Activated naive CD4-positive, alpha-beta T cell treated with Interleukin-2 at 50 U/mL for 16 hours (primary cell): ENCODE measurements at places on chromosomes 3 and 15.

DNA sequence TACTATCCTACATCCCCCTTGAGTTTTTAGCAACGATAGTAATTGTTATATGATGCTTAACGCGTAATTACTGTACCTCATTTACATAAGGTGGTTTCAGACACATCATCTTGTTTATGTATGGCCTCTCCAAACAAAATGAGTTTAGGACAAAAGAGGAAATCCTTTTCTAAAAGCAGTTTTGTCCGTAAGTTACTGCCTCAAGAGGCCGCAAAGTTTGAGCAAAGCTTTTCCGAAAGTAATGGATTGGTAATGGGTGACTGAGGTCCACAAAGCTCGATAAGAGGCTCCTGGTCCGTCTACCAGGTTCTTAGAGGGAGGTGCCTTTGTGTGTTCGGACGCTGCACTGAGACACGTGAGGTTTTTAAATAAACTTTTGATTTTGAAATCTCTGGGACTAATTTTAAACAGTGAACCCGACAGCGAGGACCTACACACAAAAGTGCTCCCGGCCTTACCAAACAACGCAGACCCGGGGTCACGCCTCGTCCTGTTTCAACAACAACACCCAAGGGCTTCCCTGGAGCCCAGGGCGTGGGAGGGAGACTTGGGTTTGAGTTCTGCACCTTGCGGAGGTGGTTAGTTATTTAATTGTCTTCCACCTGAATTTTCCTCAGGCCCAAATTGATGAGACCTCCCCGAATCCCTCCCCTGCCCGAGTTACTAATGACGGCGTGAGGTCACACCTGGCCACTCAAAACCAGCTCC is 456 bp upstream of the C15orf61 start:
- DNase-seq, result no peak

- no peak for DNase-seq
Measured at GRCh38 chr3:112778353-112778948, 68.2 kb downstream of the CD200R1L start.

DNA sequence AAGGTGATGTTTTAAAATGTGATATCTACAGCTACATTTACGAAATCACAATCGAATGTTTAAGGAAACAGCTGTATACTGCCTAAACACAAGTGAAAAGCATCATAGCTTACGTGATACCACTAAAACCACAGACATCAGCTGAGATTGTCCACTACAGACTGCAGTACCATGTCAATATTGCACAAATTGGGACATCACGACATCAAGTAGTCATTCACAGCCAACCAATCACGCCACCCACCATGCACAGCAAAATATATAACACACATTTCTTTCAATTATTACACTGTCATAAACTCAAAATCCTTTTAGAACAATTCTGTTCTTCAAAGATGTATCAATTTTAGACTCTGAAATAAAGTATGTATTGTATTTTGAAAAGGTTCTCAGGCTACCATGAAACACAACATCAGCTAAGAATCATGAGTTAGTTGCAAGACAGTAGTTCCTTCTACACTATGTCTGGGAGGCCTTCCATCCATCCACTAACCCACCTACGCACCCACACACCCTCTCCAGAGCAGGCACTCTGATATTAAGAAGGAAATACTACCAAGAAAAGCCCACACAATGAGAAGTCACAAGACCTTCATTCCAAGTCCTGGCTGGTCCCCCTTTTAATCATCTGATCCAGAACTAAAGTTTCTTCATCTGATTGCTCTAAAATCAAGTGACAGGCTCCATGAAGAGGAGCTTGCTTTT is 3.1 kb downstream of the DMXL2 start:
- no peak for DNase-seq

- DNase-seq, result no peak
Measured at GRCh38 chr15:42206406-42206805, 1.7 kb downstream of the VPS39 start.

DNA sequence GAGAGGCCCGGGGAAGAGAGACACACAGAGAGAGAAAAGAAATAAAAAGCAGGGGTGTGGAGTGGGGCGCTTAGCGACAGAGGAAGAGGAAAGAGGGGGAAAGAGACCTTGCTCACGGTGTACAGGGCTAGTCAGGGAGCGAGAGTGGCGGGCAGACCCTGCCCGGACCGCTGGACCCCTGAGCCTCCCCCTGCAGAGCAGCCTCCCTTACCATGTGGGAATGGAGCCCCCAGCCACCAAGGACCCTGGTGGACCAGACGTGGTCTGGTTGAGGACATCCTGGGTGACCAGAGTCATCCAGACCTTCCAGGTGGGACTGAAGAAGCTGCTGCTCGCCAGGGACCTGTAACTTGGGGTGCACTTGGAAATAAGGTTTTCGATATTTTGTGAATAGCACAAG is 129.6 kb downstream of the CHSY1 start:
- no peak for DNase-seq

DNA sequence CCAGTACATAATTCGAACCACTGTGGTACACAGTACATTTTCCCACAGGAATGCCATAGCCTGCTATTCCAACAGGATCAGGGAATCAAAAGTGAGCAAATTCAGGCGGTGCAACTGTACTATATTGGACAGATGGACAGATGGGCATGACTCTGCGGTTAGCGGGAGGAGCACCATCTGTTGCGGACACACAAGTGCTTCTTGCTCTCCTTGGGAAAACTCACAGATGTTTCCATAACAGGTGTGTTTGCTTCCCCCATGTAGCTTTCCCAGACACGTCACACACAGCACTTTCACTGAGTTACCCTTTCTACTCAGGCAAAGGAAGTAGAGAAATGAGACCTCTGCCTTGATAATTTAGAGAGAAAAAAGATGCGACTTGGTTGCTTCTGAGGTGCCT is 325.1 kb upstream of the THBS1 start:
- no peak for DNase-seq

- no peak for DNase-seq
Measured at GRCh38 chr3:122767540-122768372, 25.9 kb downstream of the HSPBAP1 start.

- no peak for DNase-seq
Measured at GRCh38 chr3:138785951-138786350, 48.8 kb downstream of the PIK3CB start.

- DNase-seq, result no peak
Measured at GRCh38 chr3:134369861-134370596, 4.2 kb downstream of the AMOTL2 start.

GRCh38 chr3:126170073-126170777 is 10.2 kb downstream of the ALDH1L1 start:
- DNase-seq, result no peak

DNA sequence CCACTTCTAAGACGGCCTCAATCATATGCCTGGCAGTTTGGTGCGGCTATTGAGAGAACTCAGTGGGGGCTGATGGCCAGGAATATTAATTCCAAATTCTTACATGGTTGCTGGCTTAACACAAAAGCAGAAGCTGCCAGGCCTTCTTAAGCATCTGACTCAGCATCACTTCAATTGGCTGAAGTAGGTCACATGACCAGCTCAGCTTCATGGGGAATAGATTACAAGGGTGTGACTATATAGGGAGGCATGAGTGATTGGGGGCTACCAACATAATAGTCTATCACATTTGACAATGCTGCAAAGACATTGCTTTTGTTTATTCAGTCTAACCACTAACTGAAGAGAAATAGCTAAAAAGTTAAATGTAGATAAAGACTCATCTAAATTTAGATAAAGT is 101.6 kb upstream of the ANKRD28 start:
- DNase-seq, result no peak

DNA sequence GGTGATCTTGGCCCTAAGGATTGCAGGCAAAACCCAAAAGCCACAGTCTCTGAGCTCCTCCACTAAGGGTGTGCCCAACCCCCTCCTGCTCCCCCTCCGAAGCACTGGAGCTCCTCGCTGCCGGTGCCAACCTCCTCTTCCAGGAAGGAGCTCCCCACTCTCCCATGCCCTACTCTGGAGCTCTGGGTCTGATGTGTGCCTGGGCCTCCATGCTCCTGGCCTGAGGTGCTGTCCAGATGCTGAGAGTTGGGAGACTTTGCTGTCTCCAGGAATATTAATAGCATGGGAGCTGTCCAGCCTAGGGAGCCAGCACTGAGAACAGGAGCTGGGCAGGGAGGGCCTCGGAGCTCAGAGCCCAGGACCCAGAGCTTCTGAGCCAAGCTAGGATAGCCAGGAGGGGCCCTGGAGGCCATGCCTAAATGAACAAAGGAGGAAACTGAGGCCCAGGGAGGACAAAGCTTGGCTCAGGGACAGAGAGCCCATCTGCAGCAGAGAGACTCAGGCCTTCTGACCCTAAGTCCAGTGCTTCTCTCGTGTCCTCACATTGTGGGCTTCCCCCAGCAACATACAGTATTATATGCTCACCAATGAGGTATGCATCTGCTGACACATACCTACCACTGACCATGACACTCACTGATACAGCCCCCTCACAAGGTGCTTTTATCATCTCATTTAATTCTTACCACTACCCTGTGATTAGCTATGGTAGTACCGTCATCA is 36.9 kb upstream of the HERC1 start:
- no peak for DNase-seq

GRCh38 chr3:189967254-189967865 is 153.3 kb downstream of the P3H2 start:
- no peak for DNase-seq

DNA sequence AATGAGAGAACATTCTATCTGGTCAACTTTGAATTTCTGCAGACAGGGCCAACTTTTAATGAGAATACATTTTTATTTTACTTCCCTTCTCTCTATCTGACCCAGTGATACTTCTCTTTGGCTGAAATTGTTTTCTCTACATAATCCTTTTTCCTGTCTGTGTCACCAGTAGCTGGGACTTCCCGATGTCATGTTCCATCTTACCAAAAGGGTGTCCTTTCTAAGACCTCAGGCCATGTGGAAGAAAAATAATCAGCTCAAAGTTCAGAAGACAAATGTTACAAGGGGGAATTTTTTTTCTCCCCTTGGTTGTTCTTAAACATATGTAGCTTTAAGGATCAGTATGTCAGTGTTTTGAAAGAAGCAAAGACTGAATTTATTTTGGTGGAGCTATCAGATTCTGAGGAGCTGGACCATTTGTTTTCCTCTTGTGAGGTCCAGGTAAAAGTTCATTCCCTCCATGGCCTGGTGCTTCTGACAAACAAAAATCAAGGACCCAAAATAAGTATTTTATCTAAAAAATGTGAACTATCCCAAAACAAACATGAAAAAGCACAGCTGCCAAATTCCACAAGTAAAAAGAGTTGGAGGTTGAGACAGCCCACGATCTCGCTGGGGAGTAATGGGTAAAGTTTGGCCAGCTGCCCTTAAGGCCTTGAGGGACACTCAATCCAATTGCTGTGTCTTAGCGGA is 859.4 kb upstream of the NR2F2 start:
- DNase-seq, result no peak

DNA sequence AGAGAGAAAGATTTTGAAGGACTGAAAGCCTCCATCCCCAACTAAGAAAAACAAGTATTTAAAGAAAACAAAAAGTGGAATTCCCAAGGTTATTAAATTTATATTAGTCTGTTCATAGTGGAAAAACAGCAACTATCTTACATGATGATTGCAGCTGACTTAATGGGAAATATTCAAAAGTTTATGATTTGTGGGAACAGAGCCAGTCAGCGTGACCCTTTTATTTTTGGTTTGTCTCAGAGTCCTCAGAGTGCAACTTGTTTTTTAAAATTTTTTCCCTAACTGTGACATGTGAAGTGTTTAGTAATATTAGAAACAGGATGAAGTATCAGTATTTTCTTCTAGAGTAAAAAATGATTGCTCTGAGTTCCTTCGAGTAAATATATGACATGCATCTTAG is 441.9 kb upstream of the MCTP2 start:
- DNase-seq, result no peak

DNA sequence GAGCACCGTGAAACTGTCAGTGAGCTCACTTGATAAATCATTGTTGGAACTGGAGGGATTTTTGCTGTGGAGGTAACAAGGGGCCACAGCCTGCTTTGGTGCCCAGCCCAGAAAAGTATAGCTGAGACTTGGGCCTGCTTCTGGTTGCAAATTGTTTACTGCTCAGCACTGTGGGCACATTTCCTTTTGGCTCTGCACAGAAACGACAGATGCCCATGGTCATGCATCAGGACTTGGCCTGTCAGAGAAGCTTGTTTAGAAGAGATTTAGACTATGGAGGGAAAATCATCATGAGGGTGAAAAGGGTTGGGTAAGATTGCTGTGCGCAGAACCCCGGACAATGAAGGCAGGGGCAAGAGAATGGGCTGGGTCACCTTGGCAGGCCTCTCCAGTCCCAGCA is 286.1 kb upstream of the CTNNB1 start:
- DNase-seq, result no peak

DNA sequence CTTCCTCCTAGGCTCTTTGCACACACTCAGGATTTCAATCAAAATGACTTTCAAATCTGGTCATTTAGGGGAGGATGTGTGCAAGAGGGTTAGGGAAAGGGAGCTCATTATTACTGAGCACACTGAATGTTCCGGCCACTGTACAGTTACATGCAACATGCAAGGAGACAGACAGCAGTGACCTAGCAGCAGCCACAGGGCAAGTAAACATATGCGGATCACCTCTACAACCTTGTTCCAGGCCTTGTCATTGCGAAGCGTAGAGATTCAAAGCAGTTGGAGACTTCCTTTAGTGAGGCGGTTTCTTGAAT is 837.6 kb downstream of the AGBL1 start:
- no peak for DNase-seq

- no peak for DNase-seq
Measured at GRCh38 chr3:95289295-95289694, 1226.4 kb downstream of the NSUN3 start.

- DNase-seq, result no peak
Measured at GRCh38 chr3:133989936-133990702, 39.6 kb downstream of the SLCO2A1 start.

DNA sequence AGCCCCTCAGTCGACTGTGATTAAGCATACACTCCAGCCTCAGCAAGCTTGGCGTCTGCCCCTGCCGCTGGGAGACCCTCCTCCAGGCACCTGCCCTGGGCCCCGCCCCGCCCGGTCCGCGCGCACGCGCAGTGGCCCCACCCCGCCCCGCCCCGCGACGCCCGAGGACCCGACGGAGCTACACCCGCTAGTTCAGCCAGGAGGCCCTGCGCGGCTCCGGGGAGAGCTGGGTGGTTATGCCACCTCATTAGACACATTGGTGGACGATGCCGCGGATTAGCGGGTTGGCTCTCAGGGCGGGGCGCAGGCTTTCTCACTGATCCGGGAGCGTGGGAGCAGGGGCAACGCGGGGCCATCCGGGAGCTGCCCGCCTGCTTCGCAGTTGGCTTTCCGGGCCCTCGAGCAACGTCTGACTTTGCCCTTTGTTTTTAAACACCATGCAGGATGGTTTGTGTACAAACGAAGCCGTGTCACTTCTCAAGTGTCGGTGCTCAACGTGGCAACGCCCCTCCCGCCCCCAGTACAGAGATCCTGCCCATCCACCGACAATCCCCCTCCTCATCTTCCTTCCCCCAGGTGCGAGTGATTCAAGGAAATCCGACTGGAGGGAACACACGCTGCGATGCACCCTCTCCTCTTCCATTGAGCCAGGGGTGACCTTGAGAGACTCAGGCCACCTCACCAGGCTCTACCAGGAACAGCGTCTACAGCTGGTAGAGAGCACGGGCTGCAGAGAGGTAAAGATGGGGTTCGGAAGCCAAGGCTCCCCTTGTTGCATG is 109.3 kb downstream of the SHQ1 start:
- DNase-seq, result peak; percentile 72

GRCh38 chr3:61425356-61425755 is 136.0 kb upstream of the PTPRG start:
- no peak for DNase-seq

GRCh38 chr3:31523543-31523942 is 9.2 kb upstream of the STT3B start:
- DNase-seq, result no peak
